Pancreas (tissue), 10 donors: ENCODE measurements at places on chromosomes 4 and X. TPM values are rescaled to one million over a fixed set of nuclear protein-coding genes. Genes with fewer than 3 reads are reported as not detected.

GRCh38 chr4:73573794-73574528 lies 46.3 kb downstream of the RASSF6 start:
- H3K27me3 ChIP-seq = no peaks in the 10 kb centered on the region
- DNase-seq = peak; percentile 73
- H3K4me1 ChIP-seq = peaks cover 16% of the 10 kb centered on the region
- no peak overlapping the region for H3K27ac ChIP-seq
- H3K36me3 ChIP-seq = no peaks in the 10 kb centered on the region
- no peak overlapping the region for H3K4me3 ChIP-seq

The PARM1 gene
- polyA plus RNA-seq = 8.3 TPM

The SHOX gene
- polyA plus RNA-seq = not detected

- H3K27me3 ChIP-seq = no peaks in the 10 kb centered on the region
- no peak overlapping the region for H3K27ac ChIP-seq
- H3K36me3 ChIP-seq = no peaks in the 10 kb centered on the region
- no peaks in the 10 kb centered on the region for H3K4me1 ChIP-seq
Observed at GRCh38 chr4:32988165-32988811, 2268.1 kb downstream of the PCDH7 start.

- no peak for DNase-seq
- H3K36me3 ChIP-seq = no peaks in the 10 kb centered on the region
- H3K27me3 ChIP-seq = peaks cover 10% of the 10 kb centered on the region
- no peak overlapping the region for H3K27ac ChIP-seq
Observed at GRCh38 chrX:21741364-21741763, 16.6 kb downstream of the SMPX start.
